ENCODE measurements at places on chromosomes 1 and 21.

DNA sequence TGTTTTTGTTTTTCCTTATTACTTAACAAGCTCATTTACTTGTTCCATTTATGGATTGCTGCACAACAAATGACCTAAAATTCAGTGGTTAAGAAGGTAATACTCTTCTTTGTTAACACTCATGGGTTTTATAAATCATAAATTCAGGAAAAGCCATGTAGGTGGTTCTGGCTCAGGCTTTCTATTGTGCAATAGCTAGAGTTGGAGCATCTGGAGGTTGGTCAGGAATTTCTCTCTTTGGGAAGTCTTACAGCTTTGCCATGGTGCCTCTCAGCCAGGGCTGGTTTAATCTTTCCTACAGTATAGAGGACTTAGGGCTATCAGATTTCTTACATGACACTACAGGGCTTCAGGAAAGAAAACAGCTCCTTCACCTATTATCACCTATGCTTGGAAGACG is 1677.1 kb downstream of the KCNT2 start:
- H3K27me3 ChIP-seq: no peaks in the 10 kb centered on the region
- H3K4me1 ChIP-seq: peaks cover 24% of the 10 kb centered on the region

DNA sequence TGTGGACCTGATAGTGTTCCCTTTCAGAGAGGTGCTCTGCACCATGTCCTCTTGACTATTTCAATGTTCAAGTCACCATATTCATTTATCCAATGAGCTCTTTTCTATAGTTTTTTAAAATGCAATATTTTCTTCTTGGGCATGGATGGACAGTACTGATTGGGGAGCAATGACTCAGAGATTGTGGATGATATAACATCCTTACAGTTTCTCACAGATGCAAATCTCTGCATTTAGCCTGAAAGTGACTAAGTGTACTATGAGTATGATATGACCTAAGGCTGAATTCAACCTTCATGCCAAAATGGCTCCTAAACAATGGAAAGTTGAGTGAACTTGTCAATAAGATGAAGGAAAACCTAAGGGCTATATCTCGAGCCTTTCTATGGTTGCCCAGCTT is 36.5 kb downstream of the C4BPA start:
- no peaks in the 10 kb centered on the region for H3K27me3 ChIP-seq
- no peaks in the 10 kb centered on the region for H3K4me1 ChIP-seq
- H3K36me3 ChIP-seq: no peaks in the 10 kb centered on the region
- H3K4me3 ChIP-seq: no peak overlapping the region
- DNase-seq: no peak
- no peak overlapping the region for H3K27ac ChIP-seq

GRCh38 chr1:93925206-93925605 is 16.0 kb upstream of the GCLM start:
- no peaks in the 10 kb centered on the region for H3K36me3 ChIP-seq
- no peak overlapping the region for H3K27ac ChIP-seq
- no peaks in the 10 kb centered on the region for H3K27me3 ChIP-seq
- no peaks in the 10 kb centered on the region for H3K4me1 ChIP-seq
- no peak overlapping the region for H3K4me3 ChIP-seq
- DNase-seq: no peak

GRCh38 chr1:21266119-21266774 is 24.0 kb downstream of the ECE1 start:
- H3K4me3 ChIP-seq: no peak overlapping the region
- peaks cover 16% of the 10 kb centered on the region for H3K4me1 ChIP-seq
- peaks cover 6% of the 10 kb centered on the region for H3K36me3 ChIP-seq
- no peak for DNase-seq
- H3K27me3 ChIP-seq: no peaks in the 10 kb centered on the region

GRCh38 chr1:27574871-27575831 is 28.8 kb downstream of the AHDC1 start:
- peak; percentile 73 for DNase-seq
- H3K4me1 ChIP-seq: peaks cover 47% of the 10 kb centered on the region
- no peaks in the 10 kb centered on the region for H3K36me3 ChIP-seq

- peaks cover 5% of the 10 kb centered on the region for H3K36me3 ChIP-seq
- no peak for DNase-seq
- peak overlapping the region; percentile 54 for H3K27ac ChIP-seq
- peaks cover 29% of the 10 kb centered on the region for H3K4me1 ChIP-seq
- no peak overlapping the region for H3K4me3 ChIP-seq
Observed at GRCh38 chr1:245588116-245588639, 433.4 kb downstream of the KIF26B start.

- H3K27me3 ChIP-seq: peaks cover 13% of the 10 kb centered on the region
- no peak overlapping the region for H3K4me3 ChIP-seq
- H3K27ac ChIP-seq: no peak overlapping the region
- H3K36me3 ChIP-seq: peaks cover 3% of the 10 kb centered on the region
Observed at GRCh38 chr1:244085891-244086290, 34.8 kb downstream of the ZBTB18 start.

DNA sequence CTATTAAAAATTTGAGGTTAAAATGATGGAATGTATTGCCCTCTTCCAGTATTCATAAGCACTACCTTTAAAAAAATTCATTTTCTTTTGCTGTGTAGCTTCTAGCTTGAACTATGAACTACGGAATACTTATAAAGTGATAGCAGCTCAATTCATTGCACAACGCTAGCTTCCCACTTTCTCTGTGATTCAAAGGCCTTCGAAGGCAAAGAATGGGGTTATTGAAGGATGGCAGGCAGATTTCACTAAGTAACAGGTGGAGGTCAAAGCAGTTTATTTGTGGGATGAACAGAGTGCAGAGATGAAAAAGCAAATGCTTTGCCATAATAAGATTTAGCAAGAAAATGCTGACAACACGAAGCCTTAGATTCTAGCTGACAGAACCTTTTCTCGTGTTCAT is 290.6 kb downstream of the NFIA start:
- H3K36me3 ChIP-seq: peaks cover 7% of the 10 kb centered on the region
- no peak for DNase-seq
- no peaks in the 10 kb centered on the region for H3K27me3 ChIP-seq
- peak overlapping the region; percentile 14 for H3K27ac ChIP-seq
- no peak overlapping the region for H3K4me3 ChIP-seq

DNA sequence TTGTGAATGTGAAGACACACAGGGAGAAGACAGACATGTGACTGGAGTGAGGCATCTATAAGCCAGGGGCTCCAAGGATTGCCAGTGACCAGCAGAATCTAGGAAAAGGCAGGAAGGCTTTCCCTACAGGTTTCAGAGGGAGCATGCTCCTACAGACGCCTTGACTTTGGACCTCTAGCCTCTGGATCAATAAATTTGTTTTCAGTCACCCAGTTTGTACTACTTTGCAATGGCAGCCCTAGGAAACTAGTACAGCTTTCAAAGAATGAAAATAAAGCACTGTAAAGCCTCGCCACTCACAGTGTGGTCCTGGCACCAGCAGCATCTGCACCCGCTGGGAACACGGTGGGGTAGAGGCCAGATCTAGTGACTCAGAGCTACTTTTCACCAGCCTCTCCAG is 510.0 kb downstream of the LTN1 start:
- DNase-seq: no peak
- H3K27me3 ChIP-seq: no peaks in the 10 kb centered on the region
- no peak overlapping the region for H3K4me3 ChIP-seq
- H3K36me3 ChIP-seq: no peaks in the 10 kb centered on the region

DNA sequence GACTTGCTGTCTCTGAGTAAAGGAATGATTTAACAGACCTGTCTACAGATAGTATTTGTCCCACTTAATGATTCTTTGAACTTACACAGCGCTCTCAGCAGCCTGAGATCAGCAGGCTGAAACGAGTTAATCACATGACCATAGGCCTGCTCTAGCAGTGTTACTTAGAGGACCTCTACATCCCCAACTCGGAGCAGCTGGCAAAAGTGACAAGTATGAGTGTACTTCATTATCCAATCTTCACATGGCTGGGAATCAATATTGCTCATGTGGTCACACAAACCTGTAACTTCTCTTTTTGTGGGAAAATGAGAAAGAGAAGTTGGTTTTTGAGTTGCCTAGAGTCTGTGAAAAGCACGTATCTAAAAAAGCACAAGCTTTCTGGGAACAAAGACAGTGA is 11.4 kb upstream of the ATP13A2 start:
- H3K36me3 ChIP-seq: peaks cover 39% of the 10 kb centered on the region
- H3K27me3 ChIP-seq: no peaks in the 10 kb centered on the region
- no peak overlapping the region for H3K4me3 ChIP-seq
- H3K4me1 ChIP-seq: no peaks in the 10 kb centered on the region
- no peak for DNase-seq

- peaks cover 1% of the 10 kb centered on the region for H3K27me3 ChIP-seq
- no peak overlapping the region for H3K27ac ChIP-seq
- no peaks in the 10 kb centered on the region for H3K36me3 ChIP-seq
- DNase-seq: peak; percentile 51
- H3K4me3 ChIP-seq: no peak overlapping the region
- no peaks in the 10 kb centered on the region for H3K4me1 ChIP-seq
Observed at GRCh38 chr1:203172184-203173010, 3.2 kb downstream of the MYBPH start.

- H3K4me3 ChIP-seq: no peak overlapping the region
- no peaks in the 10 kb centered on the region for H3K27me3 ChIP-seq
- H3K27ac ChIP-seq: no peak overlapping the region
- no peaks in the 10 kb centered on the region for H3K4me1 ChIP-seq
- H3K36me3 ChIP-seq: no peaks in the 10 kb centered on the region
Observed at GRCh38 chr1:17360272-17360956, 11.6 kb upstream of the PADI6 start.

GRCh38 chr1:26536081-26536480 is 6.5 kb downstream of the RPS6KA1 start:
- H3K36me3 ChIP-seq: no peaks in the 10 kb centered on the region
- H3K4me1 ChIP-seq: peaks cover 9% of the 10 kb centered on the region
- no peak overlapping the region for H3K4me3 ChIP-seq
- H3K27ac ChIP-seq: no peak overlapping the region
- no peak for DNase-seq

- no peaks in the 10 kb centered on the region for H3K4me1 ChIP-seq
- H3K4me3 ChIP-seq: no peak overlapping the region
- H3K36me3 ChIP-seq: no peaks in the 10 kb centered on the region
- no peak for DNase-seq
- H3K27ac ChIP-seq: no peak overlapping the region
- peaks cover 35% of the 10 kb centered on the region for H3K27me3 ChIP-seq
Observed at GRCh38 chr1:151811181-151811580, 6.0 kb upstream of the LINGO4 start.

- DNase-seq: no peak
- H3K4me3 ChIP-seq: no peak overlapping the region
- H3K36me3 ChIP-seq: peaks cover 11% of the 10 kb centered on the region
- no peak overlapping the region for H3K27ac ChIP-seq
Observed at GRCh38 chr1:178844436-178844835, 26.4 kb downstream of the ANGPTL1 start.

GRCh38 chr1:19257178-19257914 is 5.7 kb downstream of the MRTO4 start:
- no peak overlapping the region for H3K4me3 ChIP-seq
- H3K27ac ChIP-seq: no peak overlapping the region
- H3K27me3 ChIP-seq: no peaks in the 10 kb centered on the region
- H3K36me3 ChIP-seq: peaks cover 12% of the 10 kb centered on the region
- no peak for DNase-seq
- peaks cover 14% of the 10 kb centered on the region for H3K4me1 ChIP-seq

GRCh38 chr21:26245428-26245827 is 74.9 kb upstream of the APP start:
- no peaks in the 10 kb centered on the region for H3K27me3 ChIP-seq
- H3K4me1 ChIP-seq: no peaks in the 10 kb centered on the region
- DNase-seq: no peak
- H3K27ac ChIP-seq: no peak overlapping the region

- peaks cover 13% of the 10 kb centered on the region for H3K36me3 ChIP-seq
- H3K27ac ChIP-seq: peak overlapping the region; percentile 25
- H3K4me1 ChIP-seq: peaks cover 17% of the 10 kb centered on the region
- DNase-seq: no peak
- no peak overlapping the region for H3K4me3 ChIP-seq
Observed at GRCh38 chr1:85344256-85344694, 67.8 kb upstream of the BCL10 start.

GRCh38 chr1:63671514-63671913 is 78.3 kb downstream of the PGM1 start:
- H3K36me3 ChIP-seq: peaks cover under 1% of the 10 kb centered on the region
- H3K4me3 ChIP-seq: no peak overlapping the region
- no peak for DNase-seq

- no peaks in the 10 kb centered on the region for H3K27me3 ChIP-seq
- H3K4me1 ChIP-seq: peaks cover 38% of the 10 kb centered on the region
- no peak overlapping the region for H3K4me3 ChIP-seq
- no peak for DNase-seq
- H3K36me3 ChIP-seq: peaks cover 18% of the 10 kb centered on the region
Observed at GRCh38 chr21:16309250-16309971, 579.6 kb downstream of the USP25 start.

DNA sequence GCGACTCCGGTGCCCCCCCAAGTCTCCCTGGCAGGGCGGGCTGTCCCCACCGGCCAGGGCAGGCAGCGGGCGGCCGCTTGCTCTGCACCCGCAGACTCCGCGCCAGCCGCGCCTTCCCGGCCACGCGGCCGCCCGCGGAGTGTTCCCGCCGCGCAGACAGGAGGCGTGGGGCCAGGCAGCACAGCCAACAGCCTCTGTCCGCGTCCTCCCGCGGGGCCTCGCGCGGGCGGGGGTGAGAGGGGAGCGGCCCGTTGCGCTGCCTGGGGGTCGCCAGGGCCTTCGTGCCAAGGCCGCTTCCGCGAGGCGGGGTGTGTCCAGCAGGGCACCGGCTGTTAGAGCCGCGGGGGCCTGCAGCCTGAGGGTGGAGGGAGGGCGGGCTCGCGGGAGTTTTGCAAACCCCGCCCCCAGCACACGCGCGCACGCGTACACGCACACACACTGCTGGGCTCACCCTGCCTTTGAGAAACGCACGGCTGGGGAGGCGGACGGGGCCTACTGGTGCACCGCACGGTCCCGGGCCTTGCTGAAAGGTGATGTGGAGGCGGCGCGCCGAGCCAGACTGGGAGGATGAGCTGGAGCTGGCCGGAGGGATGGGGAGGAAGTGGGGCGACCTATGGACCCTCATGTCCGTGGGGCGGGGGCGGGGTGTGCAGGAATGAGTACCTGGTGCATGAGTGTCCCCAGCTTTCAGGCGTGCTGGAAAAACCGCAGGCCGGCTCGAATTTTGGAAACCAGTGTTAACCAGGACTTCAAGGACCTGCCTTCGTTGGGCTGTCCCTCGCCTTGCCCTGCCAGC is 41.5 kb downstream of the KIAA1614 start:
- no peak overlapping the region for H3K27ac ChIP-seq
- peaks cover 17% of the 10 kb centered on the region for H3K36me3 ChIP-seq
- H3K27me3 ChIP-seq: no peaks in the 10 kb centered on the region
- DNase-seq: no peak
- H3K4me1 ChIP-seq: no peaks in the 10 kb centered on the region
- no peak overlapping the region for H3K4me3 ChIP-seq

- H3K4me3 ChIP-seq: no peak overlapping the region
- peaks cover 30% of the 10 kb centered on the region for H3K27me3 ChIP-seq
- H3K4me1 ChIP-seq: no peaks in the 10 kb centered on the region
- no peak overlapping the region for H3K27ac ChIP-seq
- DNase-seq: no peak
- H3K36me3 ChIP-seq: no peaks in the 10 kb centered on the region
Observed at GRCh38 chr1:33944846-33945245, 81.0 kb downstream of the HMGB4 start.

Measured in mesothelial cell of epicardium (in vitro differentiated cells).